Pulmonary artery endothelial cell (primary cell): ENCODE measurements at places on chromosomes 2 and 18.

GRCh38 chr2:10985260-10985659 is 73.5 kb downstream of the KCNF1 start:
- no peak for DNase-seq

GRCh38 chr2:124267794-124268193 is 242.7 kb downstream of the CNTNAP5 start:
- DNase-seq = no peak

GRCh38 chr2:73112026-73112912 is 479 bp downstream of the RAB11FIP5 start:
- DNase-seq = no peak

- DNase-seq = no peak
Measured at GRCh38 chr2:42942214-42942989, 150.0 kb upstream of the HAAO start.

GRCh38 chr18:50707855-50708469 is 111.9 kb downstream of the MRO start:
- DNase-seq = no peak

DNA sequence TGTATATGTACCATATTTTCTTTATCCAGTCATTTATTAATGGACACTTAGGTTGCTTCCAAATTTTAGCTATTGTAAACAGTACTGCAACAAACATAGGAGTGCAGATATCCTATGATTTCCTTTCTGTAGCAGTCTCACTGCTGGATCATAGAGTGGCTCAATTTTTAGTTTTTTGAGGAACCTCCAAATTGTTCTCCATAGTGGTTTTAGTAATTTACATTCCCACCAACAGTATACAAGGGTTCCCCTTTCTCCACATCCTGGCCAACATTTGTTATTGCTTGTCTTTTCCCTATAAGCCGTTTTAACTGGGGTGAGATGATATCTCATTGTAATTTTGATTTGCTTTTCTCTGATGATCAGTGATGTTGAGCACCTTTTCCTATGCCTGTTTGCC is 114.3 kb downstream of the TMEM17 start:
- no peak for DNase-seq

DNA sequence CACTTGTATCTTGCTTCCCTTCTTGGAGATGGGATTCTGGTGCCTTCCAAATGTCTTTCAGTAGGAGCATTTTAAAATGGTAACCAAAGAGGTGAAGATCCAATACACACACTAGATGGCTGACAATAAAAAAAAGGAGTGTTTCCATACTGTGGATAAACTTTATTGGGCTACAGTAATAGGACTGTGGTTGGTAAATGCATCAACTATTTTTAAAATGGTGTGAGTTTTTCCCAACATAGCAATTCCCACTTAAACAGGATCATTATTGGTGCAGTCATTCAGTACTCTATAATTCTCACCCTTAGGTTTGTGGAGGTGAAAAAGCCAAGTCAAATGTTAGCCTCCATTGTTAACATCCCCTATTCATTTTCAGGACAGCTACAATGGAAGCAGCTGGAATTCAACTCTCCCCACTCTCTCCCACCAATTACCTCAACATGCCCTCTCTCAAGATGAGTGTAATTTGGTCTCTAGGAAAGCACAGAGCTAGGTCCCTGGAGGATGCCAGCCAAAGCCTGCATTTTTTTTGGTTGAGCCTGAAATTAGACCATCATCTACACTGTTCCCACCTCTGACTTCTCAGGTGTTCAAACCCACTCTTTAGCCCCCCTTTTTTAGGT is 273.3 kb downstream of the TCF4 start:
- DNase-seq = no peak

GRCh38 chr2:43278564-43279220 is 52.3 kb upstream of the ZFP36L2 start:
- DNase-seq = no peak

DNA sequence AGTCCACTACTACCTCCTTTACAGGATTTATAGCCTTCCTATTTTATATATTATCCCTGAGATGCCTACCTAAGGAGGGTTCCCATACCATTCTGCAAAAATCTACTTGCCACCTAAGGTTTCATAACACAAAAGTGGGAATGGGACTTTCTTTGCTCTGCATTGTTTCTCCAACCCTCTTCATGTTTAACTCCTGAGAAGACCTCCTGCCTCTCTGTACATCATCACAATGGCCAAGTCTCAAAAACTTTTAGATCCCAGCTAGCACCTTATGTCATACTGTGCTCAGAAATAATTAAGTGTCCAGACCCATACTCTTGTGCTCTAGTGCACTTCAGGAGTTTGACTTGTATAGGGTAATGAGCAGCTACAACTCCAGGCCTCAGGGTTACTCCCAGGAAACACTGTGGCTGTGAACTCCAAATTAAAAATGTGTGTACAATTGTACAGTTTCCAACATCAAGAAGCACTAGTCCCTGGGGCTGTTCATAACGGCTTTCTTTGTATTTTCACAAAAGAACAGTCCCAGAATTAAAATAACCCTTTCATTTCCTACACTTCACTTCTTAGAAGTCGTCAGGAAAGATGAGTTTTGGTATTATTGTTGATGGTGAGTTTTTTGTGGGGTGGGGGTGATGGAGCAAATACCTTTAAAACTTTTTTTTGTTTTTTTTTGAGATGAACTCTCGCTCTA is 39.4 kb downstream of the METAP1D start:
- DNase-seq = no peak

GRCh38 chr2:231765496-231765929 is 15.6 kb downstream of the PDE6D start:
- no peak for DNase-seq
